ENCODE measurements at places on chromosomes 13 and 19.

- no peaks in the 10 kb centered on the region for H3K4me1 ChIP-seq
- DNase-seq, result no peak
- no peaks in the 10 kb centered on the region for H3K27me3 ChIP-seq
- no peaks in the 10 kb centered on the region for H3K36me3 ChIP-seq
- H3K27ac ChIP-seq, result no peak overlapping the region
Measured at GRCh38 chr13:77492982-77493381, 42.5 kb upstream of the SCEL start.

DNA sequence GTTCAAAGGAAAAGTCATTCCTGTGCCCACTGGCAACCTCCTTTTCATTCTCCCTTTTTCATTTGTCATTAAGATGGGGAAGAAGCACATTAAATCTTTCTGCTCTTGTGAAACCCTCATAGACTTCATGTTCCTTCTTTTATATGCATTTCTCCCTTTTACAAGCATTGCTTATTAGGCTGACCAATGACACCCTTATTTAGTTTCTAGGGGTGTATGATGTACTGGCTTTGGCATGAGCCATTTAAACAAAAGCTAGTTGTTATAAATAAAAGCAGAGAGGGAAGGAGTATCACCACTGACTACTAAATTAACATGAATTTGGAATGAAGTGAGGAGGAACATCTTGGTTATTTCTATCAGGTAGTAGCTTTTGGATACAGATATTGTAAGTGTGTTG lies 68.2 kb upstream of the PCDH9 start:
- H3K27me3 ChIP-seq, result no peaks in the 10 kb centered on the region
- DNase-seq, result no peak
- no peak overlapping the region for H3K4me3 ChIP-seq
- H3K36me3 ChIP-seq, result no peaks in the 10 kb centered on the region
- no peak overlapping the region for H3K27ac ChIP-seq

- H3K27ac ChIP-seq, result no peak overlapping the region
- no peaks in the 10 kb centered on the region for H3K27me3 ChIP-seq
- H3K4me1 ChIP-seq, result no peaks in the 10 kb centered on the region
Measured at GRCh38 chr13:52053460-52053859, 29.0 kb downstream of the UTP14C start.

DNA sequence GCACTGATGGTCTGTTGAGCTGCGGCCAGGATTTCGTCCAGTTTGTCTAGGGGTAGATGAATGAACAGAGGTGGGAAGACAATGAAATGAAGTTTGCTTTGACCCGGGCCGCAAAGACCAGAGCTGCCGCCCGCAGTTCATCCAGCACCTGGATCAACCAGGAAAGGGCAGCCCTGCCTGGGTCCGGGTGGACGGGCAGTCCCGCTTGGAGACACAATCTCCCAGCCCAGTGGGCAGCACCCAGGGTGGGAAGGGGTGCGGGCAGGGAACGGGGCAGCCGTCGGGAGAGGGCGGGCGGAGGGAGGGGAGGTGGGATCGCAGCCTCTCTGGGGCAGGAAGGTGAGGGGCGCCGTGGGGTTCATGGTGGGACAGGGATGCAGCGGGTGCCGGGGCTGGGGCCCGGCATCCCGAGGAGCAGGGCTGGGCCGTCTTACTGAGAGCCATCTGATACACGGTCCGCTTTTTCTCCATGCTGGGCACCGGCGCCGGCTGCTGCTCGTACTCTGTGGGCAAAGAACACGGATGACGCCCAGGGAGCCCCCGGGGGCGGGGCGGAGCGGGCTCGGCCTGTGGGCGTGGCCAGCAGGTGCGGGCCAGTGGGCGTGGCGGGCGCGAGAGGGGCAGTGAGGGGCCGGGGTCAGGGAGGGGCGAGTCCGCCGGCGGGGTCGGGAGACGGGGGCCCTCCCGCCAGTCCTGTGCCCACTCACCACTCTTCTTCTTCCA lies 33.1 kb downstream of the SHANK1 start:
- no peak overlapping the region for H3K27ac ChIP-seq
- no peak for DNase-seq
- no peaks in the 10 kb centered on the region for H3K36me3 ChIP-seq

DNA sequence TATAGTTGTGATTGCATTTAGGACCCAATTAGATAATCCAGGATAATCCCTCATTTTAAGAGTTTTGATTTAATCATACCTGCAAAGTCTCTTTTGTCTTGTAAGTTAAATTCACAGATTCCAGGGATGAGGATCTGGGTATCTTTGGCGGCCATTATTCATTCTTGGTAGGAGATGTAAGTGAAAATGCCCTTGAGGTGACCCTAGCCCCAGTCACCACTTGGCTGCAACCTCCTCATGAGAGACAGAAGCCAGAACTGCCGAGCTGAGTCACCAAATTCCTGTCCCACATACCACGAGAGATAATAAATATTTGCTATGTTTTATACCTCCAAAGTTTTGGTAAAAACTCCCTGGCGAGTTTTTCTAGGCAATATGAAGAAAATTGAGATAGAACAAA lies 389.4 kb downstream of the RFC3 start:
- H3K27me3 ChIP-seq, result no peaks in the 10 kb centered on the region
- H3K4me1 ChIP-seq, result no peaks in the 10 kb centered on the region
- H3K4me3 ChIP-seq, result no peak overlapping the region
- DNase-seq, result no peak

DNA sequence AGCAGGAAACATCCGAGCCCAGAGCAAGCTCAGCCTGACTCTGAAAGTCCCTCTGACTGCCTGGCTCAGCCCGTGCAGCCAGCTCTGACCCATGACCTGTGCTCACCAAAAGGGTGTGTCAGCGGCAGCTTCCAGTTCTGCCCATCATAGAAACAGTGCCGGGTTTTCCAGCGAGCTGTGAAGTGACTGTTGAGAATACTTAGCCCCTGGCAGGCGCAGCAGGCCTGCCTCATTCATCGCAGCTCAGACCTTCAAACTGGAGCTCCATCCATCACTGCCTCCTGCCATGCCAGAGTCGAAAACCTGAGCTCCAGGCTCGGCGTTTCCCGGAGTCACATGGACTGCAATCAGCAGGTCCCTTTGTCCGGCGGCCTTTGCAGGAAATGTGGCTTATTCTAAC lies 16.3 kb upstream of the GSX1 start:
- H3K4me1 ChIP-seq, result no peaks in the 10 kb centered on the region
- H3K27ac ChIP-seq, result no peak overlapping the region
- no peak overlapping the region for H3K4me3 ChIP-seq
- no peaks in the 10 kb centered on the region for H3K36me3 ChIP-seq

GRCh38 chr13:85236413-85236812 lies 562.8 kb downstream of the SLITRK6 start:
- H3K4me3 ChIP-seq, result no peak overlapping the region
- no peaks in the 10 kb centered on the region for H3K4me1 ChIP-seq

DNA sequence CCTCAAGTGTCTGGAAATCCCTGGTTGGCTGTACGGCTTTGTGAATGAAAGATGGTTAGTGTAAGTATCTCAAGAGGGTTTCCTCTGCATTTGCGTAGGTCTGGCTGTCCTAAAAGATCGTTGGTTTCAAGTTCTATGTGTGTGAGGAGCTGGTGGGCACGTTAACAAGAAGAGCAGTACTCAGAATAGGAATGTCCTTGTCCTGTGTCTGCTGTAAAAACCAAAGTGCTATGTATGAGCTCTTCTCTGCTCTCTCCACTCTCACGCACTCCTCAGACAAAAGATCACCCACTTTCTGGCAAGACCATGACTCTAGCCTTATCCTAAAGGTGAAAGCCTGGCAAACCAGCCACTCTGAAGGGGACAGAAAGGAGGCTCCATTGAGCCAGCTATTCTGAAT lies 39.1 kb downstream of the USP12 start:
- no peaks in the 10 kb centered on the region for H3K36me3 ChIP-seq
- no peak for DNase-seq
- no peak overlapping the region for H3K4me3 ChIP-seq
- no peaks in the 10 kb centered on the region for H3K27me3 ChIP-seq

GRCh38 chr13:36822785-36823184 lies 3.8 kb downstream of the RFXAP start:
- no peak overlapping the region for H3K27ac ChIP-seq
- H3K4me3 ChIP-seq, result no peak overlapping the region
- no peak for DNase-seq
- H3K27me3 ChIP-seq, result no peaks in the 10 kb centered on the region

DNA sequence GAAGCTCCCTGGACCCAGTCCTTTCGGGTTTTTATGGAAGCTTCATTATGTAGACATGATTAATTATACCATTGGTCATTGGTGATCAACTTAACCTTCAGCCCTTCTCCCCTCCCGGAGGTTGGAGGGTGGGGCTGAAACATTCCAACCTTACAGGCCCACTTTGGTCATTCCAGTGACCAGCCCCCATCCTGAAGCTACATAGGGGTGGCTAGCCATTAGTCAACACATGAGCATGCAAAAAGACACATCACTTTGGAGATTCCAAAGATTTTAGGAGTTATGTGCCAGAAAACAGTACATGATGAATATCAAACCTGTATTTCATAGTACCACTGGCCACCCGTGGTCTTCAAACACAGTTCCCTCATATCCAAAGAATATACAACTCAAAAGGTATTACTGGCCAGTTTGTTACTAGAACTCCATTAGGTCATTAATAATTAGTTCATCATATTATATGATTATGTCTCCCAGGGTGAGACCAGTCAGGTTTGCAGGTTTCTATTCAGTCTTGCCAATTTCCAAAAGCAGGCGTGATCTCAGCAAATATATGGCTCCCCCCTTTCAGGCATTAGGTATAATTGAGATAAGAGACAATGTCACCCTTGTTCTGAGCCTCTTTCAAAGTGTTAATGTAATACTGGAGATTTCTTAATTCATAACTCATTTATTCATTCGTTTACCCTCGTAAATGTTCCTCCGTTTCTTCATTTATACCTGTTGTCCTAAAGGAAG lies 11.1 kb downstream of the PPP5C start:
- H3K4me3 ChIP-seq, result no peak overlapping the region
- DNase-seq, result no peak
- peaks cover 19% of the 10 kb centered on the region for H3K36me3 ChIP-seq
- peaks cover 12% of the 10 kb centered on the region for H3K4me1 ChIP-seq
- no peaks in the 10 kb centered on the region for H3K27me3 ChIP-seq
- H3K27ac ChIP-seq, result no peak overlapping the region
